Activated T-cell treated with anti-CD3 and anti-CD28 coated beads, Interleukin-2, amount 50 U/mL, for 24 hours (primary cell): ENCODE measurements at places on chromosomes 12 and 14.

GRCh38 chr12:68585966-68586365, 24.7 kb upstream of the RAP1B start:
- DNase-seq = no peak

GRCh38 chr14:55624913-55625312, 44.9 kb downstream of the KTN1 start:
- DNase-seq = no peak

- no peak for DNase-seq
Observed at GRCh38 chr12:90631591-90632212, 323.3 kb downstream of the CCER1 start.

DNA sequence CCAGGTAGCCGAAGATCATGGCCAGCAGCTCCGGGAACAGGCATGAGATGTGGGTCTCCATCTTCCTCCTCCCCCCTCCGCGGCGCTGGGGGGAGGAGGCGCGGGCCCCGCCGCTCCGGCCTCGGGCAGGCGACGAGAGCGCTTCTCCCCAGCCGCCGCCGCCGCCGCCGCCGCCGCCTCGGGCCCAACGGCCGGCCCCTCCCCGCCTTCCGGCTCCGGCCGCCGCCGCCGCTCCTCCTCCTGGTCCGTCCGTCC, 448 bp downstream of the FBXL14 start:
- DNase-seq = no peak

DNA sequence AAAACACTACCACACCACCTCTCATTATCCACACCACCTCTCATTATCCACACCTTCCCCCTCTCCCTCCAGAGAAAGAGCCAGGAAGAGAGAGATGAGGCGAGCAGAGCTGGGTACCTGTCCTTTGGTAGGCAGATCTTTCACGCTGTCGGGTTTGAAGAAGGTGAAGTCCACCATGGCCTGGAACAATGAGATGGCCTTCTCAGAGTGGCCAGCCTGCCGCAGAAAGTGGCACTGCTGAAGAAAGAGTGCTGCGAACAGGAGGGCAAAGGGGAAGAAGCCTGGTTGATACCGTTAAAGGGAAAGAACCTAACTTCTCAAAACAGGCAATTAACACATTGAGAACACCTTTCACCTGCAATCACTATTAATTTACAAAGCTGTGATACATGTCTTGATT, 30.6 kb downstream of the NRDE2 start:
- DNase-seq = no peak

GRCh38 chr14:89912667-89913211, 41.8 kb downstream of the EFCAB11 start:
- no peak for DNase-seq
